ENCODE measurements at places on chromosomes 2 and 18.

- DNase-seq: no peak
Measured at GRCh38 chr2:99775585-99775984, 285.8 kb upstream of the REV1 start.

GRCh38 chr2:145601361-145601925 is 1081.5 kb upstream of the ZEB2 start:
- no peak for DNase-seq

- DNase-seq: no peak
Measured at GRCh38 chr2:1222056-1222455, 191.2 kb upstream of the TPO start.

- peak; percentile 13 for DNase-seq
Measured at GRCh38 chr18:13377496-13377895, 158.9 kb downstream of the LDLRAD4 start.

DNA sequence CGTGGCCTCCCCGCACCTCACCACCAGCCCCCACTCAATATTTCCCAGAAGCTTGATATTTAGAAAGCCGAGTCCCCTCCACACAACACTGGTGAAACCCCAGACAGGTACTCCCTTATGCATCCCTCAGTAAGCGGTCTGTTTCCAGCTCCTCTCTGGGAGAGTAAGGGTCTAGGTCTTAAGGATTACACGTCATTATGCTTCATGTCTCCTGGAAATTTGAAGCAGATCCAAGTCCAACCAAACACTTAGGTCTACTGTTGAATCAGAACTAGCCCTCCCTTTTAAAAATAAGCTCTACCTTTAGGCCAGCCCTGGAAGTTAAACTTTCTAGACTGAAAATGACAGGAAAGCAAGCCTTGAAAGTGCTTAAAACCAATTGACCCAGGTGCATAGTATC is 1.5 kb upstream of the OST4 start:
- DNase-seq: no peak

All from kidney capillary endothelial cell (primary cell).